ENCODE measurements at places on chromosomes 4 and X. TPM values are rescaled to one million over a fixed set of nuclear protein-coding genes. Genes with fewer than 3 reads are reported as not detected.
A peak's percentile ranks its signal among the peaks of the same experiment; 100 is the strongest.

- no peak overlapping the region for H3K27ac ChIP-seq
- no peaks in the 10 kb centered on the region for H3K36me3 ChIP-seq
- H3K4me3 ChIP-seq = no peak overlapping the region
- DNase-seq = no peak
These were observed 5.8 kb upstream of the EBP start for GRCh38 chrX:48515842-48516241.

DNA sequence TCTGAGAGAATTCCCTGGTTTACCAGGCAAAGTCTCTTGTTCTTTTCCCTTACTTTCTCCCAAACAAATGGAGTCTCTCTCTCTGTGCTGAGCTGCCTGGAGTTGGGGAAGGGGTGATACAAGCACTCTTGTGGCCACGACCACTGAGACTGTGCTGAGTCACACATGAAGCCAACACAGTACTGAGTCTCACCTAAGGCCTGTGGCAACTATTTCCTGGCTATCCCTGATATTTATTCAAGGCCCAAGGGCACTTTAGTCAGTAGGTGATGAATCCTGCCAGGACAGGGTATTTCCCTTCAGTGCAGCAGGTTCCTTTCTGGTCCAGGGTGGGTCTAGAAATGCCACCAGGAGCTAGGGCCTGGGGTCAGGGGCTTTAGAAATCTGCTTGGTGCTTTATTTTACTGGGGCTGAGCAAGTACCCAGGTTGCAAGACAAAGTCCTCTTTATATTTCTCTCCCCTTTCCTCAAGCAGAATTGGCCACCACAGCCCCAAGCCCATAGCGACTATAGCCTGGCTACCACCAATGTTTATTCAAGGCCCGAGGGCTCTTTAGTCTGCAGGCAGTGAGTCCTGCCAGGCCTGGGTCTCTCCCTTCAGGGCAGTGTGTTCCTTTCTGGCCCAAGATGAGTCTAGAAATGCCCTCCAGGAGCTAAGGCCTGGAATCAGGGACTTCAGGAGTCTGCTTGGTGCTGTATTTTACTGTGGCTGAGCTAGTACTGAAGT is 10.5 kb downstream of the ARL13A start:
- no peaks in the 10 kb centered on the region for H3K27me3 ChIP-seq
- DNase-seq = no peak
- no peak overlapping the region for H3K4me3 ChIP-seq

- no peaks in the 10 kb centered on the region for H3K4me1 ChIP-seq
- no peaks in the 10 kb centered on the region for H3K36me3 ChIP-seq
- no peak overlapping the region for H3K4me3 ChIP-seq
- no peak overlapping the region for H3K27ac ChIP-seq
These were observed 15.3 kb downstream of the KDR start for GRCh38 chr4:55110131-55110530.

- H3K36me3 ChIP-seq = no peaks in the 10 kb centered on the region
- DNase-seq = no peak
- H3K27me3 ChIP-seq = no peaks in the 10 kb centered on the region
- no peak overlapping the region for H3K4me3 ChIP-seq
These were observed 836 bp upstream of the PSAPL1 start for GRCh38 chr4:7435471-7436061.

DNA sequence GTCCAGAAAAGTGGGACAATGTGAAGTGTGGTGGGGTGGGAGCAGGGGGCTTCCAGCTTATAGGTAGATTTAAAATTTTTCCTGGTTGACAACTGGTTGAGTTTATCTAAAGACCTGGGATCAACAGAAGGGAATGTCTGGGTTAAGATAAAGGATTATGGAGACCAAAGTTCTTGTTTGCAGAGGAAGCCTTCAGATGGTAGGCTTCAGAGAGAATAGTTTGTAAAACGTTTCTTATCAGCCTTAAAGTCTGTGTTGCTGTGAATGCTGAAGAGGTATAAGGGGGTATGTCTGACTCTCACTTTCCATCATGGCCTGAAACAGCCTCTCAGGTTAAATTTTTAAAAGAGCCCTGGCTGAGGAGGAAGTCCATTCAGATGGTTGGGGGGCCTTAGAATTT is 20.5 kb downstream of the MGST2 start:
- H3K27ac ChIP-seq = no peak overlapping the region
- H3K4me1 ChIP-seq = no peaks in the 10 kb centered on the region
- H3K27me3 ChIP-seq = no peaks in the 10 kb centered on the region
- no peak for DNase-seq
- H3K36me3 ChIP-seq = no peaks in the 10 kb centered on the region

DNA sequence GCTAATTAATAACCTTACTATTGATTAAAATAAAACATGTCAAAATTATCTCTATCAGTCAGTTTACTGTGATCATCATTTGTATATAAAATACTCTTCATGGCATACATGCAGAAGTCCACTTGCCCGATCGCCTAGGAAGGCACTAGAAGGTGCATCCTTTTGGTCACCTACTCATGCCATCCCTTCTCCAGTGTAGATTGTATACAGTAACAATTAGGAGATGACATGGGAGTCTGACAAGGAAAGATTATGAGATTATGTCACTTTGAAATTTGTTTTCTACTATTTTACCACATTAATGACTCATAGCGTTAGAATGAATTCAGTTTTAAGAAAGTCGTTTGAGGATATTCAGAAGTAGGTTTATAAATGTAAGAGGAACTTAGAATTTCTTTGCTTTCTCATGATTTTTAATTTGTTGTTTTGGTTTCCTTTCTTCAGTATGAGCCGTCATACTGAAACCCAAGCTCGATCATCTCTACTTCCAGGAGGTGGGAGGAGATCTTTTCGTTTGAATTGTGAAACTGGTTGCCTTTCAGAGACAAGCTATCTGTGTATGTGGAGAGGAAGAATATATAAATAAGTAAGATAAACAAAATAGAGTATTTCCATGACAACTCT is 51.1 kb upstream of the UNC5C start:
- no peaks in the 10 kb centered on the region for H3K4me1 ChIP-seq
- no peak overlapping the region for H3K27ac ChIP-seq
- DNase-seq = no peak
- H3K27me3 ChIP-seq = no peaks in the 10 kb centered on the region
- no peak overlapping the region for H3K4me3 ChIP-seq

The CXCL3 gene
- total RNA-seq = 0.23 TPM

The CTBP1 gene
- total RNA-seq = 157 TPM

- no peak overlapping the region for H3K4me3 ChIP-seq
- H3K36me3 ChIP-seq = no peaks in the 10 kb centered on the region
- H3K27ac ChIP-seq = no peak overlapping the region
These were observed 24.2 kb downstream of the MID2 start for GRCh38 chrX:107849747-107850421.

The SUPT20HL2 gene
- not detected for total RNA-seq

The SLC10A6 gene
- not detected for total RNA-seq

DNA sequence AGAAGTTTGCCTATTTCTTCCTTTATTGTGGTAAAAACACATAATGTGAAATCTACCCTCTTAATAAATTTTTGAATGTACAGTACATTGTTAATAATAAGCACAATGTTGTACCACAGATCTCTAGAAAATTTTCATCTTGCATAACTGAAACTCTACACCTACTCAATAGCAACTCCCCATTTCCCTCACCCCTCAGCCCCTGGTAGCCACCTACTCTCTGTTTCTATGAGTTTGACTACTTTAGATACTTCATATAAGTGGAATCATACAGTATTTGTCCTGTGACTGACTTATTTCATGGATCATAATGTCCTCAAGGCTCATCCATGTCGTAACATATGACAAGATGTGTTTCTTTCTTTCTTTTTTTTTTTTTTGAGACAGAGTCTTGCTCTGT is 446.4 kb downstream of the RPA4 start:
- H3K36me3 ChIP-seq = no peaks in the 10 kb centered on the region
- H3K27me3 ChIP-seq = no peaks in the 10 kb centered on the region
- no peaks in the 10 kb centered on the region for H3K4me1 ChIP-seq

The BCAP31 gene
- total RNA-seq = 432 TPM

The KIT gene
- 1.5 TPM for total RNA-seq

- DNase-seq = no peak
- H3K4me3 ChIP-seq = peak overlapping the region; percentile 98
- no peaks in the 10 kb centered on the region for H3K27me3 ChIP-seq
- peaks cover 11% of the 10 kb centered on the region for H3K36me3 ChIP-seq
These were observed 408 bp downstream of the TMEM33 start for GRCh38 chr4:41935652-41936021.

- no peaks in the 10 kb centered on the region for H3K4me1 ChIP-seq
- no peak for DNase-seq
- no peaks in the 10 kb centered on the region for H3K36me3 ChIP-seq
- H3K27me3 ChIP-seq = no peaks in the 10 kb centered on the region
- no peak overlapping the region for H3K27ac ChIP-seq
These were observed 36.8 kb upstream of the IL1RAPL1 start for GRCh38 chrX:28550331-28550872.

DNA sequence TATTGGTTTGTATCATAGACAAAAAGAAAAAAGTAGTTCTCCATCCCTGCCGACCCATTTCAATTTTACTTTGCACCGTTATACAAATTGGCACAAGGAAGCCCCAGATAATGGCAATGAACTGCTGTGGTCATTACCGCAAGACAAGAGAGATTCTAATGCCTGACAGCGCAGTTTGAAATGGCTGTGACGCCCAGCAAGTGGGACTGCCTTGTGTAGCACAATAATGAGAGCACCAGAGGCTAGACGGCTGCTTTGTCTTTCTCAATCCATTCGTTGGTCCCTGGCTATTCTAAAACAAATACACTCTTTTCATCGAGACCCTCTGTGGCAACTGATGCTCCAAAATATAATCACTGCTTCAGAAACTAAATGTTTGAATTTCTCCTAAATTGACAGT is 192.4 kb upstream of the NEIL3 start:
- no peak for DNase-seq
- H3K4me3 ChIP-seq = no peak overlapping the region
- H3K36me3 ChIP-seq = no peaks in the 10 kb centered on the region
- no peaks in the 10 kb centered on the region for H3K4me1 ChIP-seq

DNA sequence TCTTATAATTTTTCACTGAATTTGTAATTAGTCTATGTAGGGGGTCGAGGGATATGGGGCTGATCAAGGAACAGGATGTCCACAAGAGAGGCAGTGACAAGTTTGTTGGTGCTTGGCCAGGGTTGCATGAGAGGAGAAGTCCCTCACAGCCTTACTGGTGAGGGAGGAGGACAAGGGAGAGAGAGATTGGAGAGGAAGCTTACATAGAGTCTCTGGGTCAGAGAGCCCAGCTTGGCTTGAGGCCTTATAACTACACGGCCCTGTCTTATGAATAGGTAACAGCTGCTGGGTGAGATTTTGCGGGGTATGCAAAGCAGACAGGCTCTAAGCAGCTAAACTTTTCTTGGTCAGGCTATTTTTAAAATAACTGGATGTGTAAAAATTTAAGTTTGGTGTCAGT is 37.9 kb upstream of the OTUD4 start:
- H3K27me3 ChIP-seq = no peaks in the 10 kb centered on the region
- H3K4me3 ChIP-seq = no peak overlapping the region
- H3K36me3 ChIP-seq = no peaks in the 10 kb centered on the region
- no peak for DNase-seq
- no peaks in the 10 kb centered on the region for H3K4me1 ChIP-seq

The GAGE2A gene
- total RNA-seq = not detected

- no peaks in the 10 kb centered on the region for H3K27me3 ChIP-seq
- no peaks in the 10 kb centered on the region for H3K36me3 ChIP-seq
- H3K27ac ChIP-seq = no peak overlapping the region
- H3K4me3 ChIP-seq = no peak overlapping the region
- DNase-seq = no peak
These were observed 164.6 kb upstream of the BCOR start for GRCh38 chrX:40262157-40263013.

DNA sequence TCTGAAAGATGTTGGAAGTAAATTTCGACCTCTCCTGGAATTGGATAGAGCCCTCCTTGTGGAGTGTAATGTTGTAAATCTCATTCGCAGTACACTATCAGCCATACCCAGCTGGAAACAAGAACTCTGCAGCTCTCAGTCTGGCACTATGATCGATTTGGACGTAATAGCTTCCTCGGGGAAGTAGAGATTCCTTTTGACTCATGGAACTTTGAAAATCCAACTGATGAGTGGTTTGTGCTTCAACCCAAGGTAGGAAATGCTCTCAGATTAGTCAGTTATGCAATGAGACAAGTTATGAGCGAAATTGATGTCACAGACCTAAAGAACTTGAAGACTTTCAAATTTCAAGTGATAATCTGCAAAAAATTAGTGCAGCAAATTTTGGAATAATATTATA is 103.9 kb downstream of the SYTL5 start:
- no peaks in the 10 kb centered on the region for H3K4me1 ChIP-seq
- H3K4me3 ChIP-seq = no peak overlapping the region
- no peak for DNase-seq
- no peaks in the 10 kb centered on the region for H3K36me3 ChIP-seq
- H3K27me3 ChIP-seq = no peaks in the 10 kb centered on the region

The TADA2B gene
- 17.6 TPM for total RNA-seq

The TSR2 gene
- 37.9 TPM for total RNA-seq

DNA sequence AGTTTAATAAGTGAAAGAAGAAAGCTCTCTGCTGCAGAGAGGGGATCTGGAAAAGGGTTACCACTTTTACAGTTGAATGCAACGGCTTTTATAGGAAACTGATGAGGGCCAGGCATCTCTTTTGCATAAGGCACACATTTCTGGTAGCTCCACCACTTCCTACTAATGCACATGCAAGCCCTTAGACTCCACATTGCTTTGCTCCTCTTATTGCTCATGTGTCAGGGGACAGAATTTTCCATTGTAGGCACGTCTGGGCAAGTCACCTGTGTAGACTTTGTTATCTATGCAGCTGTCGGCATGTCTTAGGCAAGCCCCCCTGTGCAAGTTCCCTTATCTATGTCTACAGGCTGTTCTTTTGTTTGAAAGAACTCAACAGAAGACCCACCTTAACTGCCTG is 294.6 kb upstream of the STS start:
- H3K27me3 ChIP-seq = no peaks in the 10 kb centered on the region
- no peak overlapping the region for H3K4me3 ChIP-seq
- no peaks in the 10 kb centered on the region for H3K36me3 ChIP-seq
- no peaks in the 10 kb centered on the region for H3K4me1 ChIP-seq

The UFSP2 gene
- 17.0 TPM for total RNA-seq

DNA sequence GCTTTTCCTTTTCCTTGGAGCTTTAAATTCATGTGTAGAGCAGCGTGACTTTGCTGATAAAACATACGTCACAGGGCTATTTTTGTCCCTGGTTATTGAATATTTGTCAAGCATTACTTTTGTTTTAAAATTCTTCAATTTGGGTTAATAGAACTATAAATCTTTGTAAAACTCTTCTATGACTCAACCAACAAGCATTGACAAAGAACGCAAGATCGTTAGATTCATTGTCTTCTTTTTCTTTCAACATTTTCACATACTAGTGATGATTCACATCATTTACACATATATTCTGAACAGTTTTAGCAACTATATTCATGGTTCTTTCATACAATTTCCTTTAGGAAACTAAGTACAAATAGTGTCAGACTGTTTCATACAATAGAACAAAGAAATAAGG is 72.0 kb upstream of the GPM6A start:
- no peak overlapping the region for H3K27ac ChIP-seq
- H3K36me3 ChIP-seq = no peaks in the 10 kb centered on the region
- no peaks in the 10 kb centered on the region for H3K4me1 ChIP-seq

- no peak for DNase-seq
- H3K4me1 ChIP-seq = no peaks in the 10 kb centered on the region
- H3K27ac ChIP-seq = no peak overlapping the region
- H3K27me3 ChIP-seq = no peaks in the 10 kb centered on the region
- no peaks in the 10 kb centered on the region for H3K36me3 ChIP-seq
- no peak overlapping the region for H3K4me3 ChIP-seq
These were observed 1064.4 kb downstream of the PCDH7 start for GRCh38 chr4:31784558-31784957.

Measured in Panc1 (cell line).